A172 (cell line): ENCODE measurements at places on chromosomes 5 and 9. TPM values are rescaled to one million over a fixed set of nuclear protein-coding genes. Genes with fewer than 3 reads are reported as not detected.

Gene IL9
- total RNA-seq = not detected in 2 replicates

Gene PCDHB6
- total RNA-seq = 0.79 and 1.7 TPM in 2 replicates

Gene EFNA5
- total RNA-seq = 3.0 and 3.4 TPM in 2 replicates

Gene BHMT2
- total RNA-seq = not detected in 2 replicates

Gene C5orf58
- total RNA-seq = not detected in 2 replicates

Gene FOXD4
- total RNA-seq = 0.47 and 0.65 TPM in 2 replicates

Gene MCC
- 1.8 and 2.4 TPM in 2 replicates for total RNA-seq

Gene PLCXD3
- 2.8 TPM in 2 replicates for total RNA-seq

Gene SLC45A2
- not detected in 2 replicates for total RNA-seq

Gene DRD1
- not detected in 2 replicates for total RNA-seq

Gene SLC6A18
- total RNA-seq = not detected in 2 replicates

Gene PCA3
- not detected in 2 replicates for total RNA-seq

Gene NEURL1B
- total RNA-seq = 7.2 and 12.2 TPM in 2 replicates

Gene PCSK5
- total RNA-seq = 0.48 and 0.55 TPM in 2 replicates

Gene YIPF5
- 68.3 and 83.6 TPM in 2 replicates for total RNA-seq

DNA sequence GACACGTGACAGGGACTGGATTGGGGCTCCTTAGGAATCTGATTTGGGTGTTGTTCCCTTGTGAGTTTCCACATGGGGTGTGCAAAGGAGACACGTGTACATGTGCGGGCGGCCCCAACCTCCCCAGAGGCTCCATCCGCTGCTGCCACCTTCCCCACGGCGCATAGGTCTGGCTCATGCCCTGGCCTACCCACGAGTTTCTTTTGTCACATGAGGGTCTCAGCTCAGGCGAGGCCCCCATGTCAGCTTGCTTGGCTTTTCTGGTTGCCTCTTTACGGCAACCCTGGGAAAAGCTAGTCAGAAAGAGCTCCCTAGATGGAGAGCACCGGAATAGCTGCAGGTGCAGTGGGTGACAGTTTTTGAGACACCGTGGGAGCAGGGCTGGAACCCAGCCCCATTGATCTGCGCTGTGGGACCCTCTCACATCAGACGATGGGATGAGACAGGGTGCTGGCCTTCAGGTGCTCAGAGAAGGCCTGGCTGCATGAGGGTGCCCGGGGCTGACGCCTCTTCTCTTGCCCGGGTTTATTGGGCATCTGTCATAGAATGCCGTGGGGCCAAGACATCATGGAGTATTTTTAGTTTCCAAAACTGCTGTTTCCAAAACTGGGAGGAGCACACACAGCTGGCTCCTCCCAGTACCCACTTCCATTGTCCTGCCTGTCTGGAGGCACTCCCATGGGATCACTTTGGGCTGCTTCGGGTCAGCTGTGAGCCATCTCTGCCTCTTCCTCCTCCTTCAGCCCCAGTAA is 107.8 kb downstream of the WNK2 start:
- DNase-seq = no peak

DNA sequence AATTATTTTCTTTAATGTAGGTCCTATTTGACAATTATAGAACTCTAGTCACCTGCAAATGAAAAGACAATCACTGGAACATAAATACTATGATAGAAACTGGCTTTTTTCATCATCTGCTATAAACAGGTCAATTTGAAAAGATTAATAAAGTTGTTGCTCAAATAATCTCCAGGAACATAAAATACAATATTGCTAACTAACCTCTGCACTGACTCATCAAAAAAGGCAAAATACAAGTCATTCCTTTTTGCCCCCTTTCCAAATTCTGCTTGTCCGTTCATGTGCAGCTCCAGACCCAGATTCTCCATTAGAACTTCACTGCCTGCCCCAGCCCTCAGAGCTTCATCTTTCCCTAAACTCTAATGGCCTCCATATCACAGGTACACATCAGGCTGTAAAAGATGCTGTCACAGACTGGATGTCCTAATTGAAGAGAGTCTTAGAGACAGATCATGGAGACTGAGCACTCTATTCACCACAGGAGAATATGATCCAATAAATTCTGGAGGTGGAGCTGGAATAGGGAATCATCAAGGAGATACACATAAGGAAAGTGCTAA is 1.6 kb downstream of the DCTN4 start:
- DNase-seq = no peak

DNA sequence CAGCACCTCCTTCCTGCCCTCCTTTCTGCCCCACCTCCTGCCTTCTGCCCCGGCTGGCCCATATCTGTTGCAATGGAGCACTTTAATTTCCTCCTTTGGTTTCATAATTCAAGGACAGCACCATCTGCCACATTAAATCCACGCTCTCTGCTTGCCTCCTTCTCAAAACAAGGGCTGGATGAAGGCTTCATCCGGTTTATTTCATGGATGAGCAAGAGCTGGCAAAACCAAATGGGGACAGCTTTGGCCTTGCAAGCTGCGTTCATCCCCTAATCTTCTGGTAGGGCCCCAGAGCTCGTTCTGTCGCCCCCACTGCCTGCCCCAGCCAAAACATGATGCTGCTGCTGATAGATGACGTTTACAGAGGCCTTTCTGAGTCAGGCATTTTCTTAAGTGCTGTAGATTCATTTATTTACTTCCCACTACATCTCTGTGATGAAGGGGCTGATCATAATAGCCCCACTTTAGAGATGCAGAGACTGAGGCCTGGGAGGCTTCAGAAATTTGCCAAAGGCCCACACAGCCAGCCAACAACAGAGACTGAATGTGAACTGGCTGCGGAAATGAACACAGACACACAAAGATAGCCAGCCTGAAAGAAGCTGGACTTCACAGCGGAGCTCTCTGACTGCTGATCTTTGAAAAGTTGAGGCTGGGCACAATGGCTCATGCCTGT is 115.6 kb upstream of the CPEB4 start:
- DNase-seq = no peak

DNA sequence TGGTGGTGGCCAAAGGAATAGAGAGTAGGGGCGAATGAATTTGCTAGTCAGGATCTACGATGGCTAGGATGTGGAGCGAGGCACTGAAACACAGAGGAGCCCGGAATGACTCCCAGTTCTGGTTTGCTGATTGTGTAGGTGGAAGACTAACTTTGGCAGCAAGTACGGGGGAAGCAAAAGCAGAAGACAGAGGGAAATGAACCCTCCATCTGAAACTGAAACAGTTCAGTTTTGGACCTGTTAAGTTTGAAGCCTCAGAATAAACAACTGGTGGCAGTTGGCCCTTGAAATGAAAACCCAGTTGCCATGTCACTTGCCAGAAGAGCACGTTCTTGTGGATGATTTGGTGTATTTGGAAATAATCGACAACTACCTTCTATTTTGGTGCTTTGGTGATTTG is 15.4 kb upstream of the SMIM15 start:
- no peak for DNase-seq

- DNase-seq = no peak
Observed at GRCh38 chr5:72203251-72203845, 96.1 kb downstream of the MAP1B start.

GRCh38 chr9:137638680-137639079 is 19.9 kb downstream of the EHMT1 start:
- no peak for DNase-seq

DNA sequence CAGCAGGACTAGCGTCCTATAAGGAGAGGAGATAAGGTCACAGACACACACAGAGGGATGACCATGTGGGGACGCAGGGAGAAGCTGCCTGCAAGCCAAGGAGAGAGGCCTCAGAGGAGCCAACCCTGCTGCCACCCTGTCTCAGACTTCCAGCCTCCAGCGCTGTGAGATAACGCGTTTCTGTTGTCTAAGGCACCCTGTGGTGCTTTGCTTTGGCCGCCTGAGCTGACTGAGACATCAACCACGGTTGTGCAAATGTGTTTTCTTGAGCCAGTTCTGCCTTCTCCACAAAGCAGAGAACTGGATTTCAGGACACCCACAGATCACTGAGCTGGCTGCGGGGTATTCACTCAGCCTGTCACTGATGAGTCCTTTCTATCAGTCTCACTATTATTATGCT is 149.1 kb downstream of the NXNL2 start:
- DNase-seq = no peak

DNA sequence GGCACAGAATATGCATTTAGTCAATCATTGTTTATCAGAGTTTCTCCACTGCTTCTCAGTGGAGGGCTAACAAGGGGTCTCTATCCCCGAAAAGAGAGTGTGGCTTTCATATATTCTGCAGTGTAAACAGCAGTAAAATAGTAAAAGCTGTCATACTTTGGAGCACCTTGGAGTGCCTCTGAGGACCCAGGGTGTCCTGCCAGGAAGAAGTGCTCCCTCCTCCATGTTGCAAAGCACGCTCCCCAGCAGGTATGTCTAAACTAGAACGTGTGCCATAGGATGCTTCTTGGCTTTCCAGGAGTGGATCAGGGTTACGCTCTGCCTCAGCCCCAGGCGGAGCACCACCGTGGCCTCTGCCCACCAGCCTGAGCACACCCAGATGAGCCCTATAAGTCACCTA is 8.5 kb upstream of the TJP2 start:
- no peak for DNase-seq

DNA sequence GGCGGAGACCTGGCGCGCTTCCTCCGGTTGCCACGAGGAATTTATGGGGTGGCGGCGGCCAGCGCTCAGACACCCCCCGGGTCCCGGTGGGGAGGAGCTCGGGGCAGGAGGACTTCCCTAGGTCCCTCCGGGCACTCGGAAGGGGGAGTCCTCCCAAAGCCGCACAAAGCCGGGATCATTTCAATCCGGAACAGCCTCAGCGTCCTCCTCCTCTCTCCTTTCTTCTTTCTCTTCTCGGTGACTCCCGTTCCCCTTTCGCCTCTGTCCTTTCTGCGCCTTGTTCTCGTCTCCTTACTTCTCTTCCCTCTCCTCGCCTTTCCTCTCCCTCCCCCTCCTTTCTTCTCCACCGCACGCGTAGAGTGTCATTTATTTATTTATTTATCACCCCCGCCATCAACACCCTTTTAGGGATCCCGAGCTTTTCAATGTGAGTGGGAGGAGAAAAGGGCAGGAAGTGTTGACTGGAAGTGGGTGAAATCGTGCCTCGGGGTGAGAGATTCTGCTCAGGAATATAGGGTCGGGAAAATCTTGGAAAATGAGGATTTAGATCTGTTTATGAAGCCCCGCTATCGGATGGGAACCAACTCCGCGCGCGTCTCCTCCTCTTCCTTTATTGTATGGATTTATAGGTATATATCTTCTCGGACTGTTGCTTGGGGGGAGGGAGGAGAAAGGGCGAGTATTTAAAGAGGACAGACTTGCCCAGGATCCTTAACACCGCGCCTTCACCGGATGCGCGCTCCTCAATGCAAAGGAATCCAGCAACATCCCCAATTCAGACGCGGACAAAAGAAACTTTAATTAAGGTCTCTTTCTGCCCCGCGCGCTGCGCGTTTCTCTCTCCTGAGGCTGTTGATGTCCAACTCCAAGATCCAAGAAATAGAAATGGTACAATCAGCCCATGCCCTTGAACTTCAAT is 2.0 kb upstream of the ZNF462 start:
- peak; percentile 47 for DNase-seq

GRCh38 chr5:31283326-31283725 is 89.8 kb downstream of the CDH6 start:
- no peak for DNase-seq

- no peak for DNase-seq
Observed at GRCh38 chr5:5882706-5883105, 460.2 kb downstream of the ICE1 start.

DNA sequence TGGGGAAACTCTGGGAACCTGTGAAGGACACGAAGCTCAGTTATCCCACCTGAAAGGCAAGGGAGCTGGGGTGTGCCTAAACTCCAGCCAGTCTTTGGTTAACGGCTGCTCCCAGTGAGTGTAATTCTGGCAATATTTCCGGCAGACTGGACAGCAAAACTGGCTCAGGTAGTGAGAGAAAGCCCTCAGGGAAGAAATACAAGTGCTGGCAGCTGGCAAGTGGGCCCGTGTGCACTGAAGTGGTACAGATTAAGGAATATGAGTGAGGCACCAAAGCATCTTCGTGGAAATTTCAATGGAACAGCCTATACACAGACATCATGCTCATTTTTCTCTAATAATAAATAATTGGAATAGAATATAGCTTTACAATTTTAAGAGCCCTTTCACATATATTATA is 56.2 kb downstream of the ABHD17B start:
- DNase-seq = no peak

- no peak for DNase-seq
Observed at GRCh38 chr9:1414711-1415131, 364.6 kb downstream of the DMRT2 start.

- no peak for DNase-seq
Observed at GRCh38 chr9:27368316-27368985, 71.5 kb upstream of the EQTN start.

- DNase-seq = peak; percentile 85
Observed at GRCh38 chr9:125700791-125701190, 6.2 kb downstream of the MAPKAP1 start.

DNA sequence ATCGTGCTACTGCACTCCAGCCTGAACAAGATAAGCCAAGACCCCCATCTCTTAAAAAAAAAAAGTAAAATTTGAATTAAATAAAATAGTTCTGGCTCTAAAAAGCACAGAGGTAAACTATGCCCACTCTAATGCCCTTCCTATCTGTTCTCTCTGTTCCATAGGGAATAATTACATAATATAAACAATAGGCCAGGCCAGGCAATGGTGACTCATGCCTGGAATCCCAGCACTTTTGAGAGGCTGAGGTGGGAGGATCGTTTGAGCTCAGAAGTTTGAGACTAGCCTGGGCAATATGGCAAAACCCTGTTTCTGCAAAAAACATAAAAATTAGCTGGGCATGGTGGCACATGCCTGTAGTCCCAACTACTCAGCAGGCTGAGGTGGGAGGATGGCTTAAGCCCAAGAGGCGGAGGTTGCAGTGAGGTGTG is 47.4 kb downstream of the MYO10 start:
- DNase-seq = peak; percentile 56

DNA sequence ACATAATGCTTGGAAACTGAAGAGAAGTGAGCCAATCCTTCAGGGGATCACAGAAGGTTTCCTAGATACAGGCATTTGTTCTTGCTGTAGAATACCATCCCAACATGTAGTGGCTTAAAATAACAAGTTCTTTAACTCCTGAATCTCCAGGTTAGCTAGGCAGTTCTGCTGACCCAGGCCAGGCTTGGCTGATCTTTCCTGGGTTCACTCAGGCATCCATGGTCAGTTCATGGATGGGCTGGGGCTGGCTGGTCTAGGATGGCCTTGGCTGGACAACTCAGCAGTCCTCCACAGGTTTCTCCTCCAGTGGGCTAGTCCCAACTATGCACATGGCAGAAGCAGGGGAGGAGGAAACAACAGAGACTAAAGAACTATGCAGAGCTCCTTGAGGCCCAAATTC is 37.4 kb upstream of the DENND1A start:
- DNase-seq = no peak

DNA sequence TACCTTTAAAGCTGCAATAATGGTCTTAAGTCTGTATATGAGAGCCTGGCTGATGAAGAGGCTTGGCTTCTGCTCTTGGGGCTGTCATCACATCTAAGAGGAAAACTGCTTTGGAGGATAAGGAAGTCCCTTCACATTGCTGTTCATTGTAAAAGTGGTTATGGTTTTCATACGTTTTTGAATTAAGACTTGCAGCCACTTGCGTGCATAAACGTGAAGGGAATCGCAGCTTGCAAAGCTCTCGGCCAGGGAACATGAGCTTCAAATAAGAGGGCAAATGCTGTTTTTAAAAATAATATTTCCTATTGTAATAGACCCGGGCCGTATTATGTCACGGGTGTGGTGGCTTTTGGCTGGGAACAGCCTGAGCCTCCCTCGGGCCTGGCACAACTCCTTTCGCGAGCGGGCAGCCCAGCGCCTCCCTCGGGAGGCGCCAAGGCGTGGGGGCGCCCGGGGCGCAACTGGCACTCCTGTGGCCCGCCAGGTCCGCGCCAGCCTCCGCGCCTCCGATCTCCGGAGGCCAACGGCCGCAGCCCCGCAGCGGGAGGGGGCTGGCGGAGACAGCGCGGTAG is 538 bp upstream of the ARHGEF28 start:
- DNase-seq = no peak
